Regular cardiac myocyte (primary cell): ENCODE measurements at places on chromosomes 12 and 14. TPM values are rescaled to one million over a fixed set of nuclear protein-coding genes. Genes with fewer than 3 reads are reported as not detected.

CD4 gene
- 0.28 and 0.58 TPM in 2 replicates for total RNA-seq

LTB4R2 gene
- 1.3 and 3.1 TPM in 2 replicates for total RNA-seq

RNU4-1 gene
- total RNA-seq: under 0.01 TPM in 1 of 2 replicates, not detected in the other

BMAL2 gene
- total RNA-seq: 29.9 and 80.3 TPM in 2 replicates

KLRG1 gene
- total RNA-seq: 0.38 and 0.85 TPM in 2 replicates

VDR gene
- 3.8 and 6.2 TPM in 2 replicates for total RNA-seq

CBLN3 gene
- 1.5 and 5.9 TPM in 2 replicates for total RNA-seq

TAS2R42 gene
- not detected in 2 replicates for total RNA-seq

KITLG gene
- total RNA-seq: 51.6 and 64.3 TPM in 2 replicates

DACT1 gene
- total RNA-seq: 16.9 and 60.9 TPM in 2 replicates

RAB15 gene
- 1.7 TPM in 2 replicates for total RNA-seq

IQSEC3 gene
- 0.28 TPM in 1 of 2 replicates, not detected in the other for total RNA-seq

PTGER2 gene
- total RNA-seq: 2.8 and 5.2 TPM in 2 replicates

CELA1 gene
- total RNA-seq: not detected in 2 replicates

FOXA1 gene
- not detected in 2 replicates for total RNA-seq

STRAP gene
- 59.2 and 131 TPM in 2 replicates for total RNA-seq

TAS2R19 gene
- total RNA-seq: 2.1 and 7.3 TPM in 2 replicates

SMIM41 gene
- 0.19 TPM in 1 of 2 replicates, not detected in the other for total RNA-seq

PMEL gene
- 1.1 and 1.7 TPM in 2 replicates for total RNA-seq

GLIPR1L1 gene
- total RNA-seq: not detected in 2 replicates

EPYC gene
- not detected in 2 replicates for total RNA-seq

GAPDH gene
- total RNA-seq: 10,543 and 12,698 TPM in 2 replicates

MYH6 gene
- total RNA-seq: not detected in 2 replicates

DIO2 gene
- 6.8 and 27.0 TPM in 2 replicates for total RNA-seq

LRP1-AS gene
- 0.19 TPM in 1 of 2 replicates, not detected in the other for total RNA-seq

GSC gene
- total RNA-seq: 0.38 and 0.85 TPM in 2 replicates

EP400 gene
- 6.8 and 7.5 TPM in 2 replicates for total RNA-seq

SLC38A6 gene
- total RNA-seq: 27.2 and 61.2 TPM in 2 replicates

TMEM30B gene
- under 0.01 and 0.56 TPM in 2 replicates for total RNA-seq

SERPINA1 gene
- total RNA-seq: under 0.01 and 0.19 TPM in 2 replicates

VAMP1 gene
- 2.7 and 3.7 TPM in 2 replicates for total RNA-seq

CLEC2A gene
- not detected in 2 replicates for total RNA-seq

AQP2 gene
- not detected in 2 replicates for total RNA-seq

KRT74 gene
- total RNA-seq: not detected in 2 replicates

TAS2R31 gene
- 2.5 and 5.6 TPM in 2 replicates for total RNA-seq

PIWIL1 gene
- not detected in 2 replicates for total RNA-seq

CFAP73 gene
- total RNA-seq: not detected in 2 replicates

PYGL gene
- 93.7 and 110 TPM in 2 replicates for total RNA-seq

FERMT2 gene
- total RNA-seq: 132 and 143 TPM in 2 replicates

SLC6A12 gene
- total RNA-seq: 0.19 TPM in 1 of 2 replicates, not detected in the other

SLC10A1 gene
- total RNA-seq: not detected in 2 replicates

RPGRIP1 gene
- total RNA-seq: not detected in 2 replicates

PCBP2 gene
- 172 and 193 TPM in 2 replicates for total RNA-seq

ZFHX2 gene
- under 0.01 and 0.56 TPM in 2 replicates for total RNA-seq

NRIP2 gene
- total RNA-seq: under 0.01 and 0.28 TPM in 2 replicates

PRR13 gene
- 19.7 and 29.5 TPM in 2 replicates for total RNA-seq

LGMN gene
- 46.8 and 87.1 TPM in 2 replicates for total RNA-seq

MYO1A gene
- under 0.01 TPM in 1 of 2 replicates, not detected in the other for total RNA-seq

ANKRD33 gene
- under 0.01 and 0.38 TPM in 2 replicates for total RNA-seq

ZC3H10 gene
- total RNA-seq: 4.0 and 5.6 TPM in 2 replicates

REM2 gene
- total RNA-seq: under 0.01 TPM in 1 of 2 replicates, not detected in the other

JPH4 gene
- not detected in 2 replicates for total RNA-seq

PRKAB1 gene
- 11.3 and 12.8 TPM in 2 replicates for total RNA-seq

TAS2R7 gene
- total RNA-seq: under 0.01 TPM in 1 of 2 replicates, not detected in the other
